Central memory CD4-positive, alpha-beta T cell (primary cell): ENCODE measurements at places on chromosomes 3 and 15.

DNA sequence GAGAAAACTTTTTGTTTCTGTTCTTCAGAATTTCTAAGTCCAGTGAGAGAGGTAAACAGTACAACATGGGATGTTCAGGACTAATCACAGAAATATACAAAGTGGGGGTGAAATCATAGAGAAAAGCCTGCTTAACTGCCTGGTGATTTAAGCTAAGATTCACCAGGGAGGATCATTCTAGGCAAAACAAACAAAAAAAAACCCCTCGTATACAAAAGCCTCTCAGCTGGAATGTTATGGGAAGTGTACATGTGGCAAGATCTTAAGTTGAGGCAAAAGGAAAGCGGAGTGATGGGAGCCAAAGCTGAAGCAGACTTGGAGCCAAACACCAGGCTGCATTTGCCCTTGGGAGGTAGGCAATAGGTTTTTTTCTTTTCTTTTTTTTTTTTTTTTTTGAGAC lies 40.0 kb upstream of the TJP1 start:
- DNase-seq, result no peak

DNA sequence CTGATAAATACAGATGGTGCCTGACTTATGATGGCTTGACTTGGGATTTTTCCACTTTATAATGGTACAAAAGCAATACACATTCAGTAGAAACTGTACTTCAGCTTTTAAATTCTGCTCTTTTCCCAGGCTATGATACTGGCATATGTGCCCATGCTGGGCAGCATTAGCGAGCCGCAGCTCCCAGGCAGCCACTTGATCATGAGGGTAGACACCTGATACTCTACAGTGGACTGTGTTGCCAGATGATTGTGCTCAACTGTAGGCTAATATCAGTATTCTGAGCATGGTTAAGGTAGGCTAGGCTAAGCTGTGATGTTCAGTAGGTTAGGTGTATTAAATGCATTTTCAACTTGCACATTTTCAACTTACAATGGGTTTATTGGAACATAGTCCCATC lies 17.7 kb upstream of the FEM1B start:
- DNase-seq, result no peak

DNA sequence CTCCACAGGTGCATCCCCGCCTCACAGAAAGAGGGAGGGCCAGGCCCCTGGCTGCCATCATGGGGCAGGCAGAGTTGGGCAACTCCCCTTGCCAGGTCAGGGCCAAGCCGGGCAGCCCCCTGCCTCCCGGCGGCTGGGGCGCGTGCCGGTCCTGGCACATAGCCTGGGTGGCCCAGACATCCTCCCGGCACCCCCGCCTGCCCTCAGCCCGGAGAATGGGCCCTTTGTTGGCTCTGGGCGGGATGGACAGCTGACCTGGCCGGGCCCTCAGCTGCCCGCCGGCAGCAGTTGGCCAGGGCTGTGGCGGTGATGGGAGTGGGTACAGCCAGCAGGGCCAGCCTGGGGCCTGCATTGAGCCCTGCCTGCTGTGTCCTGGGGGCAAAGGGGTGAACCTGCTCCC lies 16.5 kb downstream of the PLXNA1 start:
- no peak for DNase-seq

- no peak for DNase-seq
Observed at GRCh38 chr3:144102421-144102820, 130.8 kb downstream of the DIPK2A start.

GRCh38 chr3:197023241-197023997 lies 6.2 kb downstream of the MELTF start:
- no peak for DNase-seq
